ENCODE measurements at places on chromosomes 16 and 17. TPM values are rescaled to one million over a fixed set of nuclear protein-coding genes. Genes with fewer than 3 reads are reported as not detected.
A peak's percentile ranks its signal among the peaks of the same experiment; 100 is the strongest.

DNA sequence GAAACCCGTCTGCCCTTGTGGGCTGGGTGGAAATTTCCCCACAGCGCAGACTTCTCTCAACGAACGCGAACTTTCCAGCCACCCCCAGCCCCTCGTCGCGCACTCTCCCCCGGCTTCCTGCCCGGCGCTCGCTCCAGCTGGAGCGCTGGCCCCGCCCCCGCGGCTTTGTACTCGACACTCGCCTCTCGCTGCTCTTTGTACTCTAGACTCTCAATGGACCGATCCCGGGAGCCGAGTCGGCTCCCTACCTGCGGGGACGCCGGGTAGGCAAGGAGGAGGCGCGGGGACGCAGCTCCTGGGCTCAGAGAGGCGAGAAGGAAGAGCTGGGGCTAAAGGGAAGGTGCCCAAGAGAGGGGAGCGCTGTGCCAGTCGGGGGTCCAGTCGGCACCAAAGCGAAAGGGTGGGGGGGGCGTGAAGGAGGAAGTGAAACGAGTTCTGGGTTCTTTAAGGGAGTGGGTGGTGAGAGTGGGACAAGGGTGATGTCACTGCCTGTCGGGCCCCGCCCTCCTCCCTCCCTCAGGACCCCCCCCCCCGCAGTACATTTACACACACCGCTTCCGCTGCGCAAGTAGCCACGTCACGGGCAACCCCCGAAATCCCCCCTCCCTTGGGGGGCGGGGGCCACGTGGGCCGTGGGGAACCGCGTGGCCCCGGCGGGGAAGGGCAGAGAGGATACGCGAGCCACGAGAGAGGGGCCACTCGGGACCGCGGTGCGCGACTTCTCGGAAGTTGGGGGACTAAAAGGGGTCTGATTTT lies 9.7 kb downstream of the KDM6B start:
- DNase-seq: peak; percentile 98

The PPP1R27 gene
- polyA plus RNA-seq: 0.22 TPM

GRCh38 chr17:76370261-76370993 lies 14.0 kb upstream of the SPHK1 start:
- no peak for DNase-seq

GRCh38 chr17:67440277-67441051 lies 63.4 kb downstream of the PITPNC1 start:
- DNase-seq: peak; percentile 67

The TEX14 gene
- not detected for polyA plus RNA-seq

GRCh38 chr17:1735834-1736347 lies 6.8 kb upstream of the SERPINF2 start:
- no peak for DNase-seq

The SDR42E1 gene
- polyA plus RNA-seq: not detected

The ACSF2 gene
- polyA plus RNA-seq: 20.1 TPM

The SLC47A1 gene
- polyA plus RNA-seq: 0.44 TPM

The ODAD4 gene
- 0.23 TPM for polyA plus RNA-seq

- DNase-seq: no peak
Observed at GRCh38 chr17:45309400-45309799, 7.4 kb downstream of the MAP3K14 start.

DNA sequence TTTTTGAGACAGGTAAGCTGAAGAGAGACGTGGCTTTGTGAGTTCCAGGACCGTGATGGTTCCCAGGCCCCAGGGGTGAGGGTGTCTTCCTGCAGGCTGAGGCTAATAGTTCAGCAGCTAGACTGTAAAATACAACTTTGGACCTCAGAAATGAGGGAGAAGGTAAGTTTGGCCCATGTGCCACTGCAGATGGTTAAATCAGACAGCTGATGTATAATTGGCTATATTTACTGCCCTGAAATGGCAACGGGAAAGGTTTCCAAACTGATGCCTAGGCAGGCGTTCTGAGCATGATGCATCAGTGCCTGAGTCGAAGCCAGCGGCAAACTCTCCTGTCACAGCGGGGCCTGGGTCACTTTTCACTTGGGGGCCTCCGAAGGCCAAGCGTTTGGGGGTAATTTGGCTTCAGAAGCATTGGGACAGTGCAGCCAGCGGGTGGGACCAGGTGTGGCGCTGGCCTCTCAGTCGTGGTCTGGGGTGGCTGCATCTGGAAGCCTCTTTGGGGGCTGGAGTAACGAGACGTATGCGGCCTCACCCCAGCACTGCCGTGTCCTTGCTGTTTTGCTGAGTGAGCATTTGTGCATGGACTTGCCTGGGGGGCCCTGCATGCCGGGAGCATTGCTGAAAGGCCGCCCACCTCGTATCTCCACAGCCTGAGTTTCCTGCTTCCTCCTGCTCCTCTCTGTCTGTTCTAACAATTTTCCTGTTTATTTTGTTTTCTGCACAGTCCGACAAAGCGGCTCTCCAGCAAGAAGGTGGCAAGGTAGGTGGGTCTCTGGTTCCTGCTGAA lies 31.2 kb upstream of the CAPN15 start:
- no peak for DNase-seq

The ANKS4B gene
- polyA plus RNA-seq: not detected

DNA sequence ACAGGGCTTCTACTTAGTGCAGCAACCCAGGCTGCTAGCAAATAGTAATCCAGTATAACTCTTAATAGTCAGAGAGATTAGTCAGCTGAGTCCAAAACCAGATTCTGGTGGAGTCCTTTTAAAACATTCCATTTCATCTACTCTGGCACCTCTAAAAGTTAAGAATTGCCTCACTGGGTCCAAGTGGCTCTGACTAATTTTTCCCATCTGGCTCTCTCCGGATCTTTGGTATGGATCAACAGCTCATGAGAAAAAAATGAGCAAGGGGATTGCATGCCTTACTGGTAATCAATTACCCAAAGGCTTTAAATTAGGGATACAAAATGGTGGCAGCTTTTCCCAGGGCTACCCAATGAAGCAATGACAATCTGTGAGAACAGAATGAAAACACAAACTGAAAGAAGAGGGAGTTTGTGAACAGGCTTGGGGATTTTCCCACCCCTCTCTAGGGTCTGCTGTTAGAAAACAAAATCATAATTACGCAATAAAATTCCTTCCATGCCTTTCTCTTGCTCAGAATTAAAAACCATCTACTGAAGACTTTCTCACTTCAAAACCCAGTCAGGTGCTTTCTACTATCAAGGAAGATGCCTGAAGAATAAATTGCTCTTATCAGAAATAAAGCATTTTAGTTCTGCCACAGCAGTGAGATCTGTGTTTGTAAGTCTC lies 84.6 kb upstream of the PMFBP1 start:
- no peak for DNase-seq

The RAMP2 gene
- not detected for polyA plus RNA-seq

The EME1 gene
- polyA plus RNA-seq: 0.76 TPM

DNA sequence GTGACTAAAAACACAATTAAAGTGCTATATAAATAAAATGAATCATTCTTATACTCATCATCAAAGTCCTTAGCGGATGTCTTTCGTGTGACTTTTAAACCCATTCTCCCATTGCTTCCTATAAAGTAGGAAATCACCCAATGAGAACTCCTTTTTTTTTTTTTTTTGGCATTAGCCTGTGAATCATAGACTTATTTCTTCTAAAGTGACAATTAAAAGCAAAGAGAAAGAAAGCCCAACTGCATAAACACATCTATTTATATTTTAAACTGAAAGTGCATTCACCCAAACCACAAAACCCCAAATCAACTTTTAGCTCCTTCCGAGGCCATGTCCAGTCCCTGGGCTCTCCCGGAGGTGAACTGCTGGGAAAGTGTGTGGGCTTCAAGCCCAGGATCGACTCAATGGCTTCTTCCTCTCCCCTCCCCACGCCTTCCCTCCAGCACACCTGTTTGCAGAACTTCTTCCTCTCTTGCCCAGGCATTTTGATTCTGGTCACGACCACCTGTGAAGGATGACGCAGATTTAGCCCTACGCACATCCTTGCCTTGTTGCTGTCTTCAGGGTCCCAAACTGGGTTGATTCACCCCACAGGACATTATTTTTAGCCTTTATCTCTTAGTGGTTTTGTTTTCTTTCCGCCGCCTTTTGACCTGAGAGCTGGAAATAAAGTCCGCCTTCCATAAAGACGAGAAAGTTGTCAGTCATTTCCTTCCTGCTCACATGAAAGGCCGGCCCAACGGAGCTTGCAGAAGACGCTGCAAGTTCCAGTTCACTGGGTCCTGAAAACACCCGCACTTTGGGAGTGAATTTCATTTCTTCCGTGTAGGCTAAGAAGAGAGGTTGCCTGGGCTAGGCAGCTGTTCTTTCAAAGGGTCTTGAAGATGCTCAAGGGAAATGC lies 166.8 kb downstream of the MAP2K6 start:
- no peak for DNase-seq

The USB1 gene
- 80.9 TPM for polyA plus RNA-seq

DNA sequence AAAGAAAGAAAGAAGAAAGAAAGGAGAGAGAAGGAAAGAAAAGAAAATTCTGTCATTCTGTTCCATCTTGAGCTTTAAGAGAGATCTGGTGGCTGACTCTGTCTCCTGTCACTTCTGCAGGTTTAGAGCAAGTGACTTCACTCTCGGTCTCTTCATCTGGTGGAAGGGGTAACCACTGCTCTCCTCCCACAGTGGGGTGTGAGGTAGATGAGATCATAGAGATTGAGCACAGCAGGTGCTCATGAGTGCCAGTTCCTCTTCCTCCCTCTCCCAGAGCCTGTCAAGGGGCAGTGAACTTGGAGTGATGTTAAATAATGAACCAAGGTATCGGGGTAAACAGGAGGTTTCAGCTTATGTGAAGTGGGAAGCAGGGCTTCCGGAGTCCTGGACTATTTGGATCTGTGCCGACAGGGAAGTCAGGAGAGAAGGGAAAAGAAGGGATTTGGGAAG lies 47.7 kb downstream of the BEAN1 start:
- DNase-seq: no peak

- DNase-seq: no peak
Observed at GRCh38 chr16:2295056-2295798, 27.3 kb upstream of the RNPS1 start.

The SKAP1 gene
- 0.13 TPM for polyA plus RNA-seq

The SYNRG gene
- 8.7 TPM for polyA plus RNA-seq

DNA sequence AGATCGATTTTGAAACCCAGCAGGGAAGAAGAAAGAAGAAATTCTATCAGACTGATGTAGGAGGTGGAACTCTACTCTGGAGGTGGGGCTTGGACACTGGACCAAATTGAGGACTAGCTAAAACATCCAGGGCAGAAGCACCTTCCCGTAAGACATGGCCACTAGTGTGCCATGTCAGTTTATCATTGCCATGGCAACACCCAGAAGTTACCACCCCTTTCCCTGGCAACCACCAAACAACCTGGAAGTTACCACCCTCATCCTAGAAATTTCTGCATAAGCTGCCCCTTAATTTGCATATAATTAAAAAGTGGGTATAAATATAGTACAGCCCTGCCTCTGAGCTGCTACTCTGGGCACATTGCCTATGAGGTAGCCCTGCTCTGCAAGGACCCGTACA lies 66.7 kb downstream of the NACA2 start:
- no peak for DNase-seq

- DNase-seq: no peak
Observed at GRCh38 chr16:69323415-69323814, 7.0 kb downstream of the PDF start.

The MINK1 gene
- polyA plus RNA-seq: 3.2 TPM

The RTN4RL1 gene
- polyA plus RNA-seq: 0.14 TPM

The WDR59 gene
- polyA plus RNA-seq: 36.6 TPM

The NEK8 gene
- 3.1 TPM for polyA plus RNA-seq

DNA sequence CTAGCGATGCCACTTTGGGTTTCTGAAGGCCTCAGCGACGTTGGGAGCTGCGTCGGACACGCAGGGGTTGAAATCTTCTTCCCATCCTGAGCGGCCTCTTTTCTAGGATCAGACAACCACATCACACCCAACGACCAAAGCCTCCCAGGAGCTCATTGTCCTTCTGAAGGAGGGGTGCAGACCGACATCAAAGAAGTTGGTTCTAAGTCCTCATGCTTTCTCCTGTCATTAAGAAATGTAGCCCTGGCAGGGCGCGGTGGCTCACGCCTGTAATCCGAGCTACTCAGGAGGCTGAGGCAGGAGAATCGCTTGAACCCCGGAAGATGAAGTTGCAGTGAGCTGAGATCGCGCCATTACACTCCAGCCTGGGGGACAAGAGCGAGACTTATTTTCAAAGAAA lies 1681.9 kb downstream of the TP53TG3F start:
- DNase-seq: no peak

Measured in CD14-positive monocyte (primary cell).